Upper lobe of right lung (tissue), 1 donor: ENCODE measurements at places on chromosomes 12 and 14.

DNA sequence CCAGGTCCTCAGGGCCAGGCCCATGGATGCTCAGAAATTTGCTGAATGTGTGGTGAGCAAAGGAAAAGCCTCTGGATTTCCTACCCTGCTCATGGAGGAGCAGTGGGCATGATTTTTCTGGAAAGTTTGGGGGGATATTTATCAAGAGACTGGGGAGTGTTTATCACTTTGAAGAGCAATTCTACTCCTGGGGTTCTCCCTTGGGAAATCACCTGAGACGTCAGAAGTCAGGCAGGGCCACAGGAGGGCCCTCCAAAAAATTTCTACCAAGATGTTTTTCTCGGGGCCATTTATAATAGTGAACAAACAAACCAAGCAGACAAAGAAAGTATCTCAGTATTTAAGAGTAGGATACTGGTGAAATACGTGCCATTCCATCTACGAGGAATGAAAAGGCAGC, 20.1 kb upstream of the EIF2B2 start:
- DNase-seq = no peak
- H3K36me3 ChIP-seq = no peaks in the 10 kb centered on the region
- no peak overlapping the region for H3K27ac ChIP-seq
- H3K4me3 ChIP-seq = no peak overlapping the region

DNA sequence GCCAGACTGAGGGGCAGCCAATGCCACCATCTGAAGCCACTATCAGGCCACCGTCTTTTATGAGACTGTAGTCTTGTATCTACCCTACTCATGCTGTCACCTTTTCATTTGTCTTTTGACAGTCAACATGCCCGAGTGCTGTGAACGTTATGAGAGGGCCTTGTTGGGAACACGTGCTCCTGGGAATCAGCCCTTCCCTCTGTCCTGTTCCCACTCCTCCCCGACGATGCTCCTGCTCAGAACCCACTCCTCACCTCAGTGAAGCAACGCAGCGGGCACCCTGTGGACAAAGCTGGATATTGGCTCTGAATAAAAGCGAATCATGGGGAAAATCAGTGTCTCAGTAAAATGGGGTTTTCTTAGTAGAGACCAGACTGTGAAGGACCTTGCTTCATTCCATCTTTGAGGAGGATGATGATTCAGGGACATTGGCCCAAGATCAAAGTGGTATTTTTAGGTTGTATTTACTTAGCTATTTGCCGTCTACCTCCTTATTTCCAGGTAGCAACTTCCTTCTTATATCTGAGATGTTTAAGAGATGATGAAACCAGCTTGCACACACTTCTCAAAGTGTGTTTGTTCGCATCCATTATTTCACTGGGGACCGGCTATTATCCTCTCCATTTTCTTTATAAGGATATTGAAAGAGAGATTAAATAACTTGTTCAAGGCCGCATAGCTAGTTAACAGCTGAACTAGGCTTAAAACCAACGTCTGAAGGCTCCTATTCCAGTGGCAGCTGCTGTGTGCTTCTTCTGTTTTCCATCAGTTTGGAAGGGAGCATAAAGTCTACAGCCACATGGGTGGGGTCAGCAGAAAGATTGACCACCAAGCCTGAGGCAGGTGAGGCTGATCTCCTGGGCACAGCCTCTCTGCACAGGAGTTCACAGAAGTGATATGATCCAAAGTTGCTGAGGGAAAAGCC, 43.9 kb upstream of the CTDSP2 start:
- H3K27ac ChIP-seq = peak overlapping the region; percentile 85
- H3K36me3 ChIP-seq = no peaks in the 10 kb centered on the region
- DNase-seq = no peak
- peaks cover 79% of the 10 kb centered on the region for H3K4me1 ChIP-seq
- no peaks in the 10 kb centered on the region for H3K27me3 ChIP-seq
- H3K4me3 ChIP-seq = no peak overlapping the region

DNA sequence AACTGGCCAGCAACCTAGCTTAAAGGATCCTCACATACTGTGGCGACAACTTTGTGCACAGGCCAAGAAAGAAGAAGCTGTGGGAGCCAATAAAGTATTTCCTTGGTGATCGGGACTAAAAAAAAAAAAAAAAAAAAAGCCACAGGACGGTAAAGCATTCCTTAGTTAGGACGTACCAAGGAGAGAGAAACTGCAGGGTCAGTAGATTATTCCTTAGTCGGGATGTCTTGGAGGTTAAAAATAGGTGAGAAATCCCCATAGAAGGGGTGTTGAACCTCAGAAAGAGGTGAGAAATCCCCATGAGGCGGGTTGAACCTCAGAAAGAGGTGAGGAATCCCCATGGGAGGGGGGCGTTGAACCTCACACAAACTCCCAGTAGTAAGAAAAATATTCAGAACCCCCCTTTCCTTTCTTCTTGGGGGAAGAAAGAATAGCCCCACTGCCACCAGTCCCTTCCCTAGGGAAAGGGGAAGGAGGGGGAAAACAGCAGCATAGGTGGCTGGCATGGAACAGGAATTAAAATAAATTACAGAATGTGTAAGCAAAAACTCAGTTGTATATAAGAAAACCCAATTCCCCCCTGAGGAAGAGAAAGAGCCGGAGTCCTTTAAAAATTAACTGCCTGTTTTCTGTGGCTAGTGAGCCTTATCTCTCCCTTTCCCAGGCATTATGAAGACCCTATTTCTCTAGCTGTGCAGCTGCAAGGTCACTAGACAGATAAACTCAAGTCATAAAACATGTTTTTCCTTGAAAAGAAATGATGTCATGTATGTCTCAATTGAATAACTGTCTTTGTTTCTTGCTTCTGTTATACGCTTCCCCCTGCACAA, 26.8 kb downstream of the KLRK1 start:
- peak overlapping the region; percentile 93 for H3K27ac ChIP-seq
- no peaks in the 10 kb centered on the region for H3K27me3 ChIP-seq
- peaks cover 22% of the 10 kb centered on the region for H3K4me1 ChIP-seq

DNA sequence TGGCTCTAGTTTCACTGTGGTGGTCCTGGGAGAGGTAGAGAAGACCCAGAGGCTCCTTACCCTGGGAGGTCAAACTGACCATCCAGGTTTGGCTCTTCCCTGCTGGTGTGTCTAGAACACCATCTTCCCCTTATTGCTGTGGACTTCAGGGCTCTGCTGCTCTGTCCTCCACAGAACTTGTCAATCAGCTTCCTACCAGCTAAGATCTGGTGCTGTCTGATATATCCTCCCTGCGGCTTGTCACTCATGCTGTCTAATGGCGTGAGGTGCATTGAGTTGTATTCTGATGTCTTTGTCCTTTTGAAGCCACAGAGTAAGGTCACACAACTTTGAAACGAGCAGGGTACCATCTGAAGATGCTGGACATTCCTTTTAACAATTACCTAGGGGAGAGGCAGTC, 7.2 kb upstream of the C1RL start:
- H3K4me1 ChIP-seq = peaks cover 11% of the 10 kb centered on the region
- H3K27me3 ChIP-seq = no peaks in the 10 kb centered on the region
- no peak overlapping the region for H3K4me3 ChIP-seq
- H3K36me3 ChIP-seq = peaks cover 17% of the 10 kb centered on the region
- H3K27ac ChIP-seq = no peak overlapping the region
- peak; percentile 1 for DNase-seq

DNA sequence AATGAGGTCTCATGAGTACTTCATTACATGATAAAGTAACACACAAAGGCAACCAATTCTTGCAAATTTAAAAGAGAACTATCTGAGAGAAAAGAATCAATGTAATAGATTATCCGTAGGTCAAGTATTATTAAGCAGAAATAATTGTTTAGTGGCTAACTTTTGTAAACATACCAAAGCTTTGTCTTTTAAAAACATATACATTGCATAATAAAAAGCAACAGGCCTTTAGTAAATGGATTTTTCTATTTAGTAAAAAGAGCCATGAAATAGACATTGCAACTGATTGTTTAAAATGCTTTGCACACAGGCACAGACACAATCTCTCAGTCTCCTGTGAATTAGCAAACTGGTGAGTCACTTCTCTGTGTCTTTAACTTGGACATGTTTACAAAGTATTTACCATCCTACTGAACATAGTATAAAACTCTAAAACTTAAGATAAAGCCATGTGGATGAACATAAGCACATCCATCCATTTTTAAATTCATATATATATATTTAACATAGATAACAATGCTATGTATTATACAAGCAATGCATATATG, 518.7 kb upstream of the MGAT4C start:
- H3K27ac ChIP-seq = no peak overlapping the region
- no peaks in the 10 kb centered on the region for H3K4me1 ChIP-seq
- no peaks in the 10 kb centered on the region for H3K36me3 ChIP-seq

- H3K27ac ChIP-seq = peak overlapping the region; percentile 78
- no peaks in the 10 kb centered on the region for H3K27me3 ChIP-seq
- H3K4me3 ChIP-seq = peak overlapping the region; percentile 67
- no peaks in the 10 kb centered on the region for H3K36me3 ChIP-seq
- DNase-seq = no peak
These were observed 171 bp downstream of the RAPGEF3 start for GRCh38 chr12:47758584-47758833.

DNA sequence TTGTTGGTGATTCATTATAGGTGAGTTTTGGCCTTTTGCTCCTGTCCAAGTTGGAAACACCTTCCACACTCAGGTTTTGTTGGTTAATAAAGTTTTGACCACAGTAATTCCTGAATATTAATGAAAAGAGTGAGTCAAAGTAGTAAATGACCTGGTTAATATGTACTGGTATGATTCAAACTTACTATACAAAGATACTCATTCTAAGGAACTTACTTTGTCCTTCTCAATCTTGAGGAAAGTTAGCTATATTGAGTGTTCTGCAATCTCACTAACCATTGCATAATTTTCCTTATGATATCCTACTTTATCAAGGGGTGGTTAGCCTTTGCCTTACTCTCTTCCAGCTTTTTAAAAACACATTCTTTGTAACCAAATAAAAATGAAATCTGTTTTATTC, 20.9 kb upstream of the HECTD1 start:
- no peaks in the 10 kb centered on the region for H3K27me3 ChIP-seq
- DNase-seq = no peak
- no peaks in the 10 kb centered on the region for H3K36me3 ChIP-seq
- H3K4me3 ChIP-seq = no peak overlapping the region

DNA sequence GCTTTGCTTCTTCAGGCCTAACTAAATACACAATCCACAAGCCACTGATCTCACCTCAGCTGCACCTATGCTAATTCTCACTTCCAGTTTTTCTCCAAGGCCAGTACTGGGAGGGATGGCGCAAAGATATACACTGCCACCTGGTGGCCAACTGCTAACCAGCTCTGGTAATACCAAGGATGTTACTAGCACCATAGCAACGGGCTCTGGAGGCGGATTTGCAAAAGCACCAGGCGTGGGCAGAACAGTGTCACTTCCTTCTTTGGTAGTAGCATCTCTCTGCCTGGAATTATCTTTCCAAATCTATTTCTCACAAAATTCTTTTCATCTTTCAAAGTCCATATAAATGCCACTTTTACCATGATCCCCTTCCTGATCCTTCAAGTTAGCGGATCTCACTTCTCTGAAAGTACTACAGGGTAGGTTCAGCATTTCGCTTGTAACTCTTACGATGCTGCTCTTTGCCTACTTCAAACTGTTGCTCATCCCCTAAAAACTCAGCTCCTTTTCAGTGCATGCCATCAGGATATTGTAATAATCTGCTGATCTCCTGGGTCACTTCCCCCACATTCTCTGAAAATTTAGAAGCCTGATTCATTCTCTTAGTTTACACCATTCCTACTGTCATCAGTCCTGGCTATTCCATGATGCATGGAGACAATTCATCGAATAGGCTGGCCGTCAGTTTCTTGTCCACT, 37.1 kb upstream of the FOXJ2 start:
- peak; percentile 88 for DNase-seq
- H3K4me1 ChIP-seq = peaks cover 3% of the 10 kb centered on the region
- H3K4me3 ChIP-seq = no peak overlapping the region
- no peaks in the 10 kb centered on the region for H3K36me3 ChIP-seq
- H3K27me3 ChIP-seq = no peaks in the 10 kb centered on the region
- no peak overlapping the region for H3K27ac ChIP-seq

DNA sequence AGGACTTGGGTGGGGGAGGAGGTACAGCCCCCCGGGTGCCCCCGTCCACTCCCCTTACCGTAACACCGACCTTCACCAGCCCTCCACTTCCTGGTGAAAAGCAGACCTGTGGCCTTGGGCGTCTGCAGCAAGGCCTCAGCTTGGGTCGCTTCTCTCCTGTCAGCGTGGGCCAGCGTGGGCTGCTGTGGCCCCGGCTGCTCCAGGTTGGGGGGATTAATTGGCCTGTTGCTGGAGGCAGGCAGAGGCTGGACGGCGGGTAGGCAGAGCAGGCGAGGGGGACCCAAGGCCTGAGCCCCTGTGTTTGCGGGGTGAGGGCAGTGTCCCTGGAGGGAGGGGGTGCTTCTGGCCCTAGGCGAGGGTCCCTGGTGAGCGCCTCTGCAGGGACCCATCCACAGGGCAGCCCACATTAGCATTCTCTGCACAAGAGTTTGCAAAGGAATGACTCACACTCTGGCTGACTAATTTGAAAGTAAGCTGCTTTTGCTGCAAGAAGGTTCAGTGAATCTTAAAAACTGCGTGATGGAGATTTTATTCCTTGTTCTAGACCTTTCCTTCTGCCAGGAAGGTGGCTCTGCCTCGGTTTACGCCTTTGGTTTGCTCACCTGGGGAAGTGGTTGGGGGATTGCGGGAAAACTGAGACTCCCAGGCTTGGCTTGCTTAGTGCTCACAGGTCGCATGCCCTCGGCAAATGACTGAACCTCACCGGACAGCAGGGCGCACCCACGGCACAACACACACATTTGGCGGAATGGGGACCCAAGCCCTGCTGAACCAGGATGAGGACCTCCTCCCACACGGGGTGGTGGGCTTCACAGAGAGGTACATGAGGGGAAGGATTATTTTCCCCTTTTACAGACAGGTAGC, 37.9 kb upstream of the DLK1 start:
- peaks cover 5% of the 10 kb centered on the region for H3K27me3 ChIP-seq
- H3K36me3 ChIP-seq = no peaks in the 10 kb centered on the region
- no peak for DNase-seq
- H3K27ac ChIP-seq = no peak overlapping the region
- no peak overlapping the region for H3K4me3 ChIP-seq

DNA sequence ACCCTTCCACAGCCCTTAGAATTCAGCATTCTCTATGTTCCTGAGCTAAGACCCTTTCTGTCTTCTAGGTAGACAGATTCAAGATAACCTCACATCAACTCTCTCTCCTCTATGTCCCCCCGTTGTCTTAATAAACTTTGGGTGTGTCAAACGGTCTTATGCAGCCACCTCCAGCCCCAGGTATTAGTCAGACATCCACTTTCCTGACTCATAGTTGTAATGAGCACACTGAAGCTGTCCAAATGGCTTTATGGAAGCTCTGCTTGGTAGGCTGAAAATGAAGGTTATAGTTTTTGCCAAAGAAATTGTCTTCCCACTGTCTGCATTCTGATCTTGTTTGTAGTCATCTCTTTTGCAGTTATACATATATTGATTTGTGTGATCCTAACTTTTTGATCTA, 482.0 kb downstream of the RMST start:
- H3K4me1 ChIP-seq = no peaks in the 10 kb centered on the region
- H3K36me3 ChIP-seq = no peaks in the 10 kb centered on the region
- H3K27ac ChIP-seq = no peak overlapping the region
- H3K27me3 ChIP-seq = no peaks in the 10 kb centered on the region
- H3K4me3 ChIP-seq = no peak overlapping the region

DNA sequence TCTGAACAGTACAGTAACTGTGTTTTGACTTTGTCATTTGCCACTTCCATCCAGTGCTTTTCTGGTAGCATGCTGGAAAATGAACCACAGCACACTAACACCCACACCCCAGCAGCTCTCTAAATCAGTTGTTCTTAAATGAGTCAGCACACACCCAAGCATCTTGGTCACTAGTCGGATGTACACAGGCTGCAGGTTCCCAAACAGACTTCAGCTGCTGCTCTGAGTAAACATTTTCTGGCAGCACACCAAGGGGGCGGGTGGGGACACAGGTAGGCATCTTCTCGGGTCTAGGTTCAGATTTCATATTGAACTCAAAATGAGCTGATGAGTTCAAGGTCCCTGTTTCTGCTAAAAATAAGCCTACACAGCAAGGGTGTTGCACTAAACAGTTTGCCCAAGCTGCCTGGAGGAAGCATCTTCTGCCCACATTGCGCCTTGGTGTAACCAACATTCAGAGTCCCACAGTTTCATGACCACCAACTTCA, 39.8 kb downstream of the IFNG start:
- H3K36me3 ChIP-seq = no peaks in the 10 kb centered on the region
- no peak overlapping the region for H3K4me3 ChIP-seq
